ENCODE measurements at places on chromosomes 5 and 9.
A peak's percentile ranks its signal among the peaks of the same experiment; 100 is the strongest.

DNA sequence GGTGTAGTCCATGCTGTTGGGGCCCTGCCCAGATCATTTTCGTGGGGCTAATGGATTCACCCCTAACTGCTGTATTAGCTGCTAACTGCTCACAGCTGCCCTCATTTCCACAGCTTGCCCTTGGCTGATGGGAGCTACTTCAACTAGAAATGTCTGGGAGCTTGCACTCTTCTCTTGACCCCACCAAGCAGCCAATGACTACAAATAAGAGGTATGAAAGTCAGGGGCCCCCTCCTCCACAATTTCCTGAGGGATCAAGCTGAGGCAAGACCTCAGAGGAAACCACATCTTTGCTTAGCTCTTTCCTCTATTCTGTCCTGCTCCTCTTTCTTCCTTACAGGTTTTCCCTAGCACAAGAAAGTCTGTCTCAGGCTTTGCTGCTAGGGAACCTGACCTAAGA is 397.5 kb downstream of the MLLT3 start:
- no peak for DNase-seq

DNA sequence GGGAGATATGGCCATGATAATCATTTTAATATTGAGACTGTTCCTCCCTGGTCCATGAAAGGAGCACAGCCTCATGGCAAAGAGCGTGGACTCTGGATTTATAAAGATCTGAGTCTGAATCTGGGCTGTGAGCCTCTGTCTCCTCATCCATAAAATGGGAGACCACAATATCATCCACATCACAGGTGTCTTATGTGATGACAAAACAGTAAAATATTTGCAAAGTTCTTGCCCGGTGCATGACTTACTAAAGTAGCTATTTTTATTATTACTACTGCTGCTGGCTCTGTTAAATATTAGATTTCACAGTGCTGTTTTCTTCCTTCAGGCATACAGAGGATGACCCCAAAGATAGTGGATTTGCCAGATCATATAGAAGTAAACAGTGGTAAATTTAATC is 74.1 kb downstream of the TEK start:
- no peak for DNase-seq

DNA sequence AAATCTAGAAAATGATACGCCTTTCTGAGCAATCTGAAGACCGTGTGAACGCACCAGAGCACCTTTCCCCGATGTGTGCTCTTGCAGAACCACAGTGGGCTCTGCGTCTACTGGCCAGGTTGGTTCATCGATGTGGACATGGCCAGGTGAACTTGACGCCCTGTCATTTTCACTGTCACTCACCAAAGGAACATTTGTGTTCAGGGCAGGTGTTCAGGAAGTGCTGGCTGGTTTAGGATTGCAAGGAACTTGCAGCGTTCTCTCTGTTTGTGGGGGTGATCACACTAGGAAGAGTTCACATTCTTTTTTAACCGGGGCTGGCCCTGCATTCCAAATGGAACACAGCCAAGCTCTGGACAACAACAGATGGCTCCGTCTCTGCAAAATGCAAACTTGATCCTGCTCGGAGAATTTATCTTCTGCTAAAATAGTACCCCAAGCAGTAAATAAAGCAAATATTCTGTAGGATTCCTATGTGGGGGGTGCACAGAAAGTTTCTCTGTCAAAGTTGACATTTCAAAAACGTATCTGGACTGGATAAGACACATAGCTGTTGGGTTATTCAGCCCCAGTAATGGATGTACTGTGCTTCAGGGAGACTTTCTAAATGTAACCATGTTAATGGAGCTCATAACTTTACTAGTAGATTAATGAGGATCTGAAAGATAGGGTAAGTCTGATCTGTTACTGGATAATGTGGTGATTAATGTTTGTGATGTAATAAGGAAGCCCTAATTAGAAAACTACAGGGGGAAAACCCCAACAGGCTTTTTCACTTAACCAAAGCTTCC is 45.7 kb upstream of the FANCC start:
- no peak for DNase-seq

DNA sequence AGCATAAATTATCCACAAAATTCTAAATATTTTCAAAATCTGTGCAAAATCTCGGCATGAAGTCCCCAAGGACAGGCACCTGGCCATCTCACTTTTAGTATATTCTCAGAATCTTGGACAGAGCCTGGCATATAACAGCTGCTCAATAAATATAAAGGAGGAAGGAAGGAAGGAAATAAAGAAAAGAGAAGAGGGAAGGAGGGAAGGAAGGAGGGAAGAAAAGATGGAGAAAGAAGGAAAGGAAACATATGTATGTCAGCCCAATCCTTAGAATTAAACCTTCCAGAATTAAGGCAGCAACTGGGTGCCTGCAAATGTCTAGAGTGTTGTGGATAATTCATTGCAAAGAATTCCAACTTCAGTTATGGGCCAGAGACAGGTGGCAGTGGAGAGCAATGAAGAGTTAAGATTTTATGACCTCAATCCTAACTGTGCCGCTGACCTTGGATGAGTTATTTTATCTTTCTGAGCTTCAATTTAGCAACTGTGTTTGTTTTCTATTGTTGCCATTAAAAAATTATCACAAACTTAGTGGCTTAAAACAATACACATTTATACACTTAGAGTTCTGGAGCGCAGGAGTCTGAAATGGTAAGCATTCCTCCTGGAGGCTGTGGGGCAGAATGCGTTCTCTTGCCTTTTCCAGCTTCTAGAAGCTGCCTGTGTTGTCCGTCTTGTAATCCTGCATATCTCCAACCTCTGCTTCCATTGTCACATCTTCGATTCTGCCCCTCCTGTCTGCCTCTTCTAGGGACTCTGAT is 200.9 kb upstream of the MSX2 start:
- no peak for DNase-seq

- DNase-seq: no peak
These were observed 11.2 kb upstream of the MRNIP start for GRCh38 chr5:179869641-179870402.

- DNase-seq: no peak
These were observed 165.6 kb upstream of the CCDC152 start for GRCh38 chr5:42591015-42591414.

- DNase-seq: no peak
These were observed 152.3 kb upstream of the ANKH start for GRCh38 chr5:15023846-15024245.

GRCh38 chr5:136042665-136043121 is 13.9 kb downstream of the TGFBI start:
- DNase-seq: no peak

- no peak for DNase-seq
These were observed 13.9 kb downstream of the REXO4 start for GRCh38 chr9:133403766-133404453.

DNA sequence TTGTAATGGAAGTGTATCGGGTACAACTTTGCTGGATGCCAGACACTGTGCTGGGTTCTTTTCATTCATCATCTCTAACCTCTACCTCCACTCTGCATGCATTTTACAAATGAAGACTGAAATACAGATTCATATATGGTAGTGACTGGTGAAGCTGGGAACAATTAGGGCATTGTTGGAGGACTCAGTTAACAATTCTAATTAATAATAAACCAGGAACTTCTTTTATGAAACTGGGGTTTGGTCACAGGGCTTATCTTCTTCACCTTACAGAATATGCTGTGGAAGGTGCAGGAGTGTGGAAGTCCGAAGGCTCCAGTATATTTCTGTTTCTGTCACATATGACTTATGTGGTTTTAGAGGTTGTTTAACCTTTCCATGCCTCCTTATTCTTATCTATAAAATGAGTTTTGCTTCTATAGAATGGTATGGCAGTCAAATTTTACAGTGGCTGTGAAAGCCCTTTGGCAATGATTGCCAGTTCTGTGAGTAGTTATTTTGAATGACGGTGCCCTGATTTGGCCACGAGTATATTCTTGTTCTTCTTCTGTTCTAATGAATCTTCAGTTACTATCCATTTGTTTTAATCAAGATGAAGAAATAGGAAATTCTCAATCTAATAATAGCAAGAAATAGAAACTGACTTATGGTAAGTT is 284.7 kb downstream of the GABRB2 start:
- no peak for DNase-seq

GRCh38 chr9:114231273-114231672 is 75.9 kb downstream of the COL27A1 start:
- DNase-seq: no peak

GRCh38 chr5:38576442-38576841 is 20.0 kb upstream of the LIFR start:
- DNase-seq: no peak

DNA sequence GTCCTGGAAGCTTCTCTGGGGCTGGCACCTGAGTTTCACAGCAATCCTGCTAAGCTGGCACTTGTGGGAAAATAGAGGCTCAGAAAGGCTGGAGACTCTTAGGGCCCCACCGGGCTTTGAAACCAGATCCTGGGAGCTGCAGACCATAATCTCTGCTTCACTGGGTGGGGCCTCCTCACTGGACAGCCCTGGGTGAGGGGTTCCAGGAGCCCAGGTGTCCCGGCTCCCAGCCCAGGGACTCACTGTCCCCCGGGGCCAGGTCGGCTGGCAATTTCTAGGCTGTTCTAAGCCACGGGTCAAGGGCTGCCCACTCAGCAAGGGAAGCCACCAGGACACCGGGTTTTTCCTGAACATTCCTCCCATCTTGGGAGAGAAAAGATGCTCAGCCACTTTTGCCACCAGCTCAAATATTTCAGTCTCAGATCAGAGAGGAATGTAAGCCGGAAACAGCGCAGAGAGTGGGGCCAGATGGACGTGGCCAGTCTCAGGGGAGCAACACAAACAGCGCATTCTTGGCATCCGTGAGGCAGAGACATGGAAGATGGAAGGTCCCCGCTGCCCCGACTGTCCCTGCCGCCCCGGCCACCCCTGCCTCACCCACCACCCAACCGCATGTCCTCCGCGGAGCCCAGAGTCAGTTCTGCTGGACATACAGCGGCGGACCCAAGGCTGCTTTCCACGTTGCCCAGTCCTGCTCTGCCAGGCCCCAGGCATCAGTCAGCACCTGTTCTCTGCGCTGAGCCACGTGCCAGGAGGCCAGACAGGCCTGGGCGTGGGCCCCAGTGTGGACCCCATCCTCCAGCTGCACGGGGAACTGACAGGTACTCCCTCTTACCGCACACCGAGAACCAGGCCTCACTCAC is 72.6 kb downstream of the VAV2 start:
- DNase-seq: no peak

GRCh38 chr9:21831841-21832509 is 29.5 kb downstream of the MTAP start:
- DNase-seq: no peak

DNA sequence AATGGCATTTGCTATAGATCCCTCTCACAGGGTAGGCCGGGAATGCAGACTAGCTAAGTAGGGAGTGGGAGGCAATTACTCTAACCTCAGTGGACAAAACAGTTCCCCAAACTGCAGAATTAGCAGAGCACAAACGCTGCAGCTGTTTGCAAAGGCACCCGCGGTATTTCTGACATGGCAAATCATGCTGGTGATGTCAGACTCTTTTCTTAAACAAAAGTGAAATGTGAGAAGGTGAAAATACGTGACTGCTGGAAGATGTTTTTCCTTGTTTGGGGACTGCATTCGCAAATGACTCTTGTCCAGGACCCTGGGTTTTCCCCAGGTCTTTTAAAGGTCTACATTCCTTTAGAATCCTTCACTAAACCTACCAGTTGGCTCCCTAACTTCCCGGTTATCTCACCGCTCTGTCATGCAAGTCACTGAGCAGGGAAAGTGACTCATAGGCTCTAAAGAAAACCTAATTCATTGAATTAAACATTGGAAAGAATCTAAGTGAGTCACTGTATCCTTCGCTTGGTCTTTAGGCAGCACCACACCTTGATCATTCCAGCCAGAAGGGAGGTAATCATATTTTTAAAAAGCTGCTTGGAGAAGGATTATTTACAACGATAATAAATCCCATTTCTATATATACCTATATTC is 91.5 kb upstream of the DNAH5 start:
- DNase-seq: peak; percentile 21

DNA sequence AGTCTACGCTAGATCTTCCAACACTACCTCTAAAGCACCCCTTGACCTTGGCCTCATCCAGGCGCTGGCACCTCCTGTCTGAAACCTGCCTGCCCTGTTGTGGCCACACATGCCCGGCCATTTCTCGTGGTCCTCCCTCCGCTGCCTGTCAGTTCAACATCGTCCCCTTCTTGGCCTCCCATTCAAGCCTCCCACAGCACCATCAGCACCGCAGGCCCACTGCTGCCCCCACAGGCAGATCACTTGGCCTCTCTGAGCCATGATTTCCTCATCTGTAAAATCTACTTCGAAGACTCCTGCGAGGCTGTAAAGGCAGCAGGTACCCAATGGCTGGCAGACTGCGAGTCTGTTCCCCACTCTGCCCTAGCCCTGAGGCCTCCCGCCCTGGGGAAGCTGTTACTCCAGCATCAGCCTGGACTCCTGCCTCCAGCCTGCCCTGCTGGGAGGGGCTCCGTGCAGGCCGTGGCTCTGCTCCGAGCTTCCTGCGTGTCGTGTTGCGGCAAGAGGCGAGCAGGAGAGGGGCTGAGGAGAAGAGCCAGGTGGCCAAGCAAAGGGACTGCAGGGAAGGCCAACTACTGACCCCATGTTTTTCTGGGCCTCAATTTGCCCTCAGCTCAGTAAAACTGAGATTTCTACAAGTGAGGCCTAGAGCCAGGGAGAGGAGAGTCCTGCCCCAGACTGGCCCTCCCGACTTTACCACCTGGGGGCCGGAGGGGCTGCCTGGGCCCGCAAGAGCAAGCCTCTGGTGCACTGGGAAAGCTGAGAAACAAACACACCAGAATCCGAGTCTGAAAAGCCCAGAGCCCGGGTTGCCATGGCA is 70.5 kb upstream of the LRRTM2 start:
- DNase-seq: no peak

DNA sequence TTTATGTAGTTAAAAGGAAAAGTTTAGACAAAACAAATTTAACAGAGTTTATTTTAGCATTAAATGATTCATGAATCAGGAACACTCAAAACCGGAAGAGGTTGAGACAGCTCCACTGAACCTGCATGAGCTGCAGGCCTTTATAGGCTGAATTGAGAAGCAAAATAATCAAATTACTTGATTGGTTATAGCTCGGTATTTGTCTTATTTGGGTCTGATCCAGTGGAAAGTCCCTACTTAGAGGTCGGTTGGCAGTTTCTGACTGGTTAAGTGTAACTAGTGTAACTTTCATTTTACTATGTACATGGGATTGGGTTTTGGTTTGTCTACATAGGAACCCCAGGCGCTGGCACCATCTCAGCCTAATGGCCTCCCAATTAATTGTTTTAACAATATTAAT is 74.1 kb upstream of the PIK3R1 start:
- no peak for DNase-seq

DNA sequence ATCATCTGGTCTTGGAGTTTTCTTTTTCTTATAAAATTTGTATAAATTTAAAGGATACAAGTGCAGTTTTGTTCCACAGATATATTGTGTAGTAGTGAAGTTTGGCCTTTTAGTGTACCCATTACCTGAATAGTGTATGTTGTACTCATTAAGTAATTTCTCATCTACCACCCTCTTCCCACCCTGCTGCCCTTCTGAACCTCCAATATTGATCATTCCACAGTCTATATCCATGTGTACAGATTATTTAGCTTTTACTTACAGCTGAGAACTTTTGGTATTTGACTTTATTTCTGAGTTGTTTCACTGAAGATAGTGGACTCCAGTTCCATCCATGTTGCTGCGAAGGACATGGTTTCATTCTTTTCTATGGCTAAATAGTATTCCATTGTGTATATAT is 63.1 kb upstream of the NR3C1 start:
- DNase-seq: no peak
